ENCODE measurements at places on chromosomes 4 and X. TPM values are rescaled to one million over a fixed set of nuclear protein-coding genes. Genes with fewer than 3 reads are reported as not detected.
A peak's percentile ranks its signal among the peaks of the same experiment; 100 is the strongest.

Gene SPATA18
- not detected for total RNA-seq

Gene KIAA1210
- 0.87 TPM for total RNA-seq

Gene GPR119
- total RNA-seq, result not detected

Gene CLCN4
- total RNA-seq, result 4.3 TPM

Gene C4orf36
- total RNA-seq, result not detected

Gene FMR1
- 36.5 TPM for total RNA-seq

Gene SPANXN1
- total RNA-seq, result not detected

GRCh38 chr4:174681723-174682300 lies 147.2 kb downstream of the GLRA3 start:
- H3K27me3 ChIP-seq, result no peaks in the 10 kb centered on the region
- no peak overlapping the region for H3K4me3 ChIP-seq
- no peak for DNase-seq
- no peak overlapping the region for H3K27ac ChIP-seq
- H3K4me1 ChIP-seq, result no peaks in the 10 kb centered on the region
- no peaks in the 10 kb centered on the region for H3K36me3 ChIP-seq

GRCh38 chr4:89303177-89303576 lies 4.4 kb downstream of the GPRIN3 start:
- H3K36me3 ChIP-seq, result no peaks in the 10 kb centered on the region
- no peak for DNase-seq
- peak overlapping the region; percentile 14 for H3K27ac ChIP-seq
- H3K4me1 ChIP-seq, result peaks cover 81% of the 10 kb centered on the region
- no peak overlapping the region for H3K4me3 ChIP-seq

DNA sequence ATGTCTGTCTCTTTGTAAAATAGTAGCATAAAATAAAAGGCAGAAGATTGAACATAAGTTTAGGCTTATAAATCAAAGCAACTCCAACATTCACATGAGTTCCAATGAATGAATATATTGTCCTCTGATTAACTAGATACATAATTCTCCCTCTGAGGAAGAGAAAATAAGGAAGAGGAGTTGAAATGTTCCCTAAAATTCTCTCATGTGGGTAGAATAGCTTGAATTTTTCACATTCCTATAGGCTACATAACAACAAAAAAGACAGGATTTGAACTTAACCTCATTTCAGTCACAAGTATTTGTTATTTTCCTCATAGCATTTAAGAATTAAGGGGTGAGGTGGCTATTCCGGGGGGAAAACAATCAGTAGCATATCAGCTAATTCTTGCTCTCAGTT lies 462.4 kb upstream of the NDST4 start:
- H3K4me3 ChIP-seq, result no peak overlapping the region
- no peaks in the 10 kb centered on the region for H3K36me3 ChIP-seq
- no peaks in the 10 kb centered on the region for H3K4me1 ChIP-seq

DNA sequence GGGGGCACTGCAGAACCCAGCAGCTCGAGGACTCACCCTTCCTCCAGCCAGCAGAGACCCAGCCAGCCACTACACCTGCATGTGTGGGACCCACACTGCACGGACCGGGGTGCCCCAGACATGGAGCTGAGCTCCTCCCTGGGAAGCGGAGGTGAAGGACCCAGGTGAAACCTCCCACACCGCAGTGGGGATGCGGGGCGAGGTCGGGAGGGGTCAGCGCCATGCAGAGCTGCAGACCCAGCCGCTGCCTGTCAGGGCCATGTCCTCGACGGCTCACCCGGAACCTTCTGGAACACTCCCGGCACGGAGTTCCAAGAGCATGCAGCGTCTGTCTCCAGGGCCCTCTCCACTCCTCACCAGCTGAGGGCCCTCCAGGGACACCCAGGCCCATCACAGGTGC lies 42.6 kb downstream of the GAK start:
- H3K4me3 ChIP-seq, result no peak overlapping the region
- no peaks in the 10 kb centered on the region for H3K36me3 ChIP-seq
- H3K27me3 ChIP-seq, result no peaks in the 10 kb centered on the region
- no peak for DNase-seq
- no peak overlapping the region for H3K27ac ChIP-seq
- H3K4me1 ChIP-seq, result no peaks in the 10 kb centered on the region

DNA sequence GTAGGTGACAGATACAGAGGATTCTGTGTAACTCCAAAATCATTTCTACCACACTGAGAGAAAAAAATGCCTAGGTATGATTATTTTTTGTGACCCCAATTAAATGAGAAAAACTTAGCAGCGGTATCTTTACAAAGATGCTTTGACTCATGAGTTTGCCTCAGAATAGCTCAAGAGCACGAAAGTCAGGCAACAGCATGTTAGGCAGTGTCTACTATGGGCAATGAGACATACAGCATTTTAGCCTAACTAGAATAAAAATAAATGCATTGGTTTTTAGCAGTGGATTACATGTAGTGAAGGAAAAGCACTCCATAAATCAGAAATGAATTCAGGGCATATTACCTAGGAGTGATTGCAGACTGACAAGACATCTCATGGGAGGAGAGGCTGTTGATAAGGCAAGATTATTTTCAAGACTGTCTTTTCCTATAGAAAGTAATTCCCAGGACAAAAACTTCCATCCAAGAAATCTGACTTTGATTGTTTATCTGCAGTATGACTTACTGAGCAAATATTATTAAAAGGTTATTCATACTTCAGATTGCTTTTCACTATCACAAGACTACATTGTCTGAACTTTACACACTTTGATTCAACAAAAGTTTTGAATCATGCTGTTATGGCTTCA lies 3.6 kb downstream of the ANXA10 start:
- no peaks in the 10 kb centered on the region for H3K36me3 ChIP-seq
- no peak for DNase-seq
- no peak overlapping the region for H3K4me3 ChIP-seq
- no peaks in the 10 kb centered on the region for H3K4me1 ChIP-seq

DNA sequence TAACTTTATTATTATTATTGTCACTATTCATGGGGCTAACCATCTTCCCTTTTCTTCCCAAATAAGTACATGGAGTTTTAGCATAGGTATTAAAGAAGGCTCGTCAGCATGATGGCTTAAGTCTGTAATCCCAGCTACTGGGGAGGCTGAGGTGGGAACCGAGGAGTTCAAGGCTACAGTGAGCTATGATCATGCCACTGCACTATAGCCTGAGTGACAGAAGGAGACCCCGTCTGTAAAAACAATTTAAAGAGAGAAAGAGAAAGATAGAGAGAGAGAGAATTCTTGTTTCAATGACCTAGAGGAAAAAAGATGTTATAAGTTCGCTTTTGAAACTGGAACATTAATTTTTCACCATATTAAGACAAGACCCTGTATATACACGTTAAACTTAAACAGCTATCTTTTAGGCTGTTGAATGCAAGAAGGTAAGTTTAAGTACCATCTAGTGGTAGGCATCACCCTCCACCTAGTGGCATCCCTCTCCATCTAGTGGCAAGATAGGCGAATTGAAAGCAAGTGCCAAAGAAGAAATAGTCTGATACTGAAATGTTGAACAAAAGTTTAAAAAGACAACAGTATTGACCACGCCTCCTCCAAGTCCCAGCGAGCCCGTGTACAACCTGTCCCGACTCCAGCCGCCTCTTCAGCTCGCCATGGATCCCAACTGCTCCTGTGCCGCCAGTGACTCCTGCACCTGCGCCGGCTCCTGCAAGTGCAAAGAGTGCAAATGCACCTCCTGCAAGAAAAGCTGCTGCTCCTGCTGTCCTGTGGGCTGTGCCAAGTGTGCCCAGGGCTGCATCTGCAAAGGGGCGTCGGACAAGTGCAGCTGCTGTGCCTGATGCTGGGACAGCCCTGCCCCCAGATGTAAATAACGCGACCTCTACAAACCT lies 26.0 kb upstream of the YTHDC1 start:
- H3K27ac ChIP-seq, result no peak overlapping the region
- peak; percentile 84 for DNase-seq
- H3K4me3 ChIP-seq, result peak overlapping the region; percentile 34
- no peaks in the 10 kb centered on the region for H3K36me3 ChIP-seq

DNA sequence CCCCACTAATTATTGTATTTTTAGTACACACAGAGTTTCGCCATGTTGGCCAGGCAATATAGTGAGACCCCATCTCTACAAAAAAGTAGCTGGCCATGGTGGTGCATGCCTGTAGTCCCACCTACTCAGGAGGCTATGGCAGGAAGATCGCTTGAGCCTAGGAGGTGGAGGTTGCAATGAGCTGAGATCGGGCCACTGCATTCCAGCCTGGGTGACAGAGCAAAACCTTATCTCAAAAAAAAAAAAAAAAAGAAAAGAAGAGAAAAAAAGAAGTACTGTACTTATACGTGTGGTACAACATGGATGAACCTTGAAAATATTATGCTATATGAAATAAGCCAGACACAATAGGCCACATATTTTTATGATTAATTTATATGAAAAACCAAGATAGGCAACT lies 9.9 kb upstream of the WDR45 start:
- no peak overlapping the region for H3K27ac ChIP-seq
- DNase-seq, result no peak
- H3K4me1 ChIP-seq, result no peaks in the 10 kb centered on the region
- no peaks in the 10 kb centered on the region for H3K36me3 ChIP-seq
- H3K27me3 ChIP-seq, result no peaks in the 10 kb centered on the region
- H3K4me3 ChIP-seq, result no peak overlapping the region

GRCh38 chrX:105273326-105273725 lies 52.8 kb upstream of the TEX13A start:
- H3K4me3 ChIP-seq, result no peak overlapping the region
- H3K27ac ChIP-seq, result no peak overlapping the region
- no peaks in the 10 kb centered on the region for H3K36me3 ChIP-seq
- DNase-seq, result no peak

- no peak overlapping the region for H3K27ac ChIP-seq
- no peak overlapping the region for H3K4me3 ChIP-seq
- H3K4me1 ChIP-seq, result no peaks in the 10 kb centered on the region
- no peaks in the 10 kb centered on the region for H3K27me3 ChIP-seq
Observed at GRCh38 chr4:2251795-2252529, 9.9 kb downstream of the MXD4 start.

- DNase-seq, result no peak
- peak overlapping the region; percentile 88 for H3K27ac ChIP-seq
- H3K27me3 ChIP-seq, result no peaks in the 10 kb centered on the region
- no peaks in the 10 kb centered on the region for H3K36me3 ChIP-seq
- H3K4me1 ChIP-seq, result peaks cover 11% of the 10 kb centered on the region
- peak overlapping the region; percentile 79 for H3K4me3 ChIP-seq
Observed at GRCh38 chrX:119871245-119871598, 311 bp downstream of the RNF113A start.

GRCh38 chrX:125378770-125379169 lies 59.1 kb downstream of the TEX13C start:
- H3K27ac ChIP-seq, result no peak overlapping the region
- no peaks in the 10 kb centered on the region for H3K4me1 ChIP-seq
